ENCODE measurements at places on chromosomes 7 and 10.

- peak; percentile 35 for DNase-seq
Measured at GRCh38 chr7:100493476-100494264, 9.9 kb downstream of the NYAP1 start.

DNA sequence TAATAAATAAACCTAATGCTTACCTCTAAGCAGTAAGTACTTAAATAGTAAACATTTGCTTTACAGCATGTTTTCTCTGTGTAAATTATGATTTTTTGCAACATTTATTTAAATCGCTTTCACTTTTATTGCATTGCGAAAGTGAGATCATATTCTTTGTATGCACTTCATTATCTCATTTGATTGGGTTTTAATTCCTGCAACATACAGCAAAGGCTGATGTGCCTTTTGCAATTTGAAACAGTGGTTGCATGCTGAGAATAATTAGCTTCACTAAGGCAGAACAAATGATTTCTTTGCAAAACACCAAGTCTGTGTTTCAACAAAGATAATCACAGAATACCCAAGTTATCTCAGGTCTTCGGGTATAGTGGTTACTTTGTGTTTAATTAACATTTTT is 16.3 kb upstream of the THSD7A start:
- DNase-seq: no peak

- DNase-seq: no peak
Measured at GRCh38 chr10:43912469-43912868, 263.8 kb upstream of the ZNF32 start.

- no peak for DNase-seq
Measured at GRCh38 chr7:131057015-131057793, 270.5 kb upstream of the MKLN1 start.

DNA sequence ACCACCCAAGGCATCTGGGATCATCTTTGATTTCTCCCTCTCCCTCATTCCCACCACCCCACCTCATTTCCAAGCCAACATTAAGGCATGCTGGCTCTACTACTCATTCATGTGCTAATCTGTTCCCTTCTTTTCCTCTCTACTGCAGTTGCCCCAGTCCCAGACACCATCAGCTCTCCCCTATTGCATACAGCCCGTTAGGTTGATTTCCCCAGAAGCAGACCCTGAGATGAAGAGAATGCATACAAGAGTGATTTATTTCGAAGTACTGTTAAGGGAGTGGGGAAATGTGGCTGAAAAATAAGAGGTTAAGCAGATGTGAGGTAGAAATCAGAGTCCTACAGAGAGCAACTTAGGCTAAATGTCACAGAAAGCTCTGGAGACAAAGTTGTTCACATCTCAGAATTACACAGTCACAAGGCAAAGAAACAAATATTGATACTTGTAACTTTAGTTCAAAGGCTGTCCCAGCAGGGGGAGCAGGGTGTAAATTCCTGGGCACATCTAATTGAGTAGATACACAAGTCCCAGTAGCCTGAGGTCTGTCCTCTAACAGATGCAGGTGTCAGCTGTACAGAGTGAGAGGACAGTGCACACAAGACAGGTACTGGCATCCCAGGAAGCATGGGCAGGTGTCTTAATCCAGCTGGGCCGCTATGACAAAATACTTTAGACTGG is 20.9 kb downstream of the AKR1D1 start:
- DNase-seq: no peak

DNA sequence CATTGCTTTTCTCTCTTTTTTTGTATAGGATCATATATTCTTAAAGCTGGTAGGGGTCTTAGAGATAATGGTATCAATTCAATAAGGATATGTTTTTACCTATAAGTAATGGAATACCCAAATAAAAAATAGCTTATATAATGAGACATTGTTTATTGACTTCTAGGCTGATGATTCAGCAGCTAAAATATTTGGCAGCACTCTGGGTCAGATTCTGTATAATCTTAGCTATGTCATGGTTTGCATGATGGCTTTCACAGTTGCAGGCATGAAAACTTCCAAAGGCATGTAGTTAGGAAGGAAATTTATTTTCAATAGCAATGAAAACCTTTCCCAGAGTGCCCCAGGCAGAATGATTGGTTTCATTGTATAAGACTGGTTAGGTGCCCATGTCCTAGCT is 32.1 kb upstream of the A1CF start:
- no peak for DNase-seq

- no peak for DNase-seq
Measured at GRCh38 chr7:141359740-141360415, 191.3 kb upstream of the AGK start.

- no peak for DNase-seq
Measured at GRCh38 chr10:88194041-88194887, 330.8 kb downstream of the PTEN start.

GRCh38 chr7:134850066-134850465 is 70.6 kb downstream of the CALD1 start:
- no peak for DNase-seq

GRCh38 chr7:43092819-43093218 is 19.6 kb upstream of the HECW1 start:
- DNase-seq: no peak

GRCh38 chr10:34719328-34719727 is 95.8 kb downstream of the PARD3 start:
- no peak for DNase-seq

DNA sequence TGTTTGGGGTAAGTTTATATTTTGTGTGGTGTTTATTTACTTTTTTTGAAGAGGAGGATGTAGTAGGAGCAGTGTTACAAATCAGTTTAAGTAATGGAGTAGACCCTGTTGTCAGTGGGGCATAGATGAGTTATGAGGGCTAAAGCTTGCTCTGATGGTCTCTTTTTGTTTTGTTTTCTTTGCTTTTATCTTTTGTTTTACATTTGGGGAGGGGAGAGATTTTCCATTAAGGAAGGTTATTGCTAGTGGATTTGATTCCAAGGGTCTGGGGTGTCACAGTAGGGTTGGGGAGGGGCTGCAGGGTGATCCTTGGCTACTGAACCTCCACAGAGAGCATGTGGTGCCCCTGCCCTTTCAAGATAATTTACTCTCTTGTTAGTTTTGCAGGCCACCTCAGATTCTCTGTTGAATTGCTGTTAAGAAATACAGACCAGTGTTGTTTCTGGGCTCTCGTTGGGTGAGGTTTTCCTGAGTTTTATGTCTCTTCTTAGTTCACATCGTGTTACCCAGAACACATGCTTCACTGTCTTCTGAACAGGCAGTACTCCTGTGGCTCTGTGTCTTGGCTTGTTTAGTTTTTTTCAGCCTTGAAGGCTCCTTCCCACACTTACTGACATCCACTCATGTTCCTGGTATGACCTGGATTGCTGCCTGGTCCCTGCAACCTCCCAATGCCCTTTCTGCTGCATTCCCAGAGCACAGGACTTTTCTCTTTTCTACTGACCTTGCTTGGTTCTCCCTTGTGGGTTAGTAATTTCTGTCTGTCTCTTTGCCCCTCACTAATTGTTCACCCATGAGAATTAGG is 4.2 kb downstream of the KIFBP start:
- DNase-seq: no peak

- no peak for DNase-seq
Measured at GRCh38 chr10:2812631-2813030, 254.7 kb upstream of the PFKP start.

DNA sequence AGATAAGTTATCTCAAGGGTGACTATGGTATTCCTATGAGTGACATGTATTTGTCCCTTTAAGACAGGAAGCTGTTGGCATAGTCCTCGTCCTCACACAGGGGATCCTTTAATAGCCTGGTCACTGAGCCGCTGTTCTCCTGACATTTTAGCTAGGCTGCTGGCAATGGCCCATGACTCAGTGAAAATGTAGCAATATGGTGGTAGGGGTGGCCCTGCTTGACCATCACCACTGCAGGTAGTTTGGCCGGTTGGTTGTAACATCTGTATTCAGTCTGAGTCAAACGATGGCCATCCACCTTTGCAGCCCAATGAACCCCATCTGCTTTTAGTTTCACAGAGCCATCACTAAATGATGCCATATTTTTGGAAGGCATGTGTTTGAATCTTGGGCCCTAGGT is 110.1 kb upstream of the RAB18 start:
- no peak for DNase-seq

DNA sequence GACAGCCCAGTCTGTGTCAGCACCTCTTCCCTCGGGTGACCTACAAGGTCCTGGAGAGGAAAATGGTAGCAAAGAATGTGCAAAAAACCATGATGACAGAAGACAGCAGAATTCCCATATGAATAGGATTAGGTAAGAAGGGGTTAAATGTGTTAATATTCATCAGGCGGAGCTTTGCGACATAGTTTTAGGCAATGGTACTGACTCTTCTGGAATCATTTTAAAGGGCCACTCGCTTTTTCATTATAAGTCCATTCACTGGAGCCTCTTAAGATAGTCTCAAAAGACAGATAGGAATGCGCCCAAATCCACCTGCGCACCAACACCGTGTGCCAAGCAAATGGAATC is 38.2 kb downstream of the DLG5 start:
- no peak for DNase-seq

- DNase-seq: no peak
Measured at GRCh38 chr7:108584211-108584610, 14.5 kb downstream of the DNAJB9 start.

DNA sequence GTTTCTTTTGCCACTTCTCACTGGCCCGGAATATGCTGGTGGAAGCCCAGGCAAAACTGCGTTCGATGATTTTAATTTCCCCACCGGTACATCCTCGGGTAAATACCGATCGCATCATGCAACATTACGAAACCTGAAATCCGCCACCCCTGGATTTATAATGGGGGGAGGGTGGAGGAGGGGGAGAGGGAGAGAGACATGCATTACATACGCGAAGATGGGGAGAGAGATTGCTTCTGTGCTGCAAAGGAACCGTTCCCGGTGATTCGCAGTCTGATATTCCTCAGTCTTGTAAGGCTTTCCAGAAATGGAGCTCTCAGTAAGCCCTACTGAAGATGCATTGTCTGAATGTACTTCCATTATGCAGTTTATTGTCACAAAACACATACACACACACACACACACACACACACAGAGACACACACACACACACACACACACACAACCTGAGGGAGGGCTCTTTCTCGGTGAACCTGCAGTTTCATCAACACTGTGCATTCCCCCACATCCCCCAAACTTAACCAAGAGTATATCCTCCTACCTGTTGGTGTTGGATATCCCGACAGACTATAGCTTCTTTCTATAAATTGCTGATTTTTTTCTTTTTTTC is 741 bp downstream of the GPR85 start:
- peak; percentile 4 for DNase-seq

- no peak for DNase-seq
Measured at GRCh38 chr10:75018686-75019307, 92.7 kb upstream of the SAMD8 start.

DNA sequence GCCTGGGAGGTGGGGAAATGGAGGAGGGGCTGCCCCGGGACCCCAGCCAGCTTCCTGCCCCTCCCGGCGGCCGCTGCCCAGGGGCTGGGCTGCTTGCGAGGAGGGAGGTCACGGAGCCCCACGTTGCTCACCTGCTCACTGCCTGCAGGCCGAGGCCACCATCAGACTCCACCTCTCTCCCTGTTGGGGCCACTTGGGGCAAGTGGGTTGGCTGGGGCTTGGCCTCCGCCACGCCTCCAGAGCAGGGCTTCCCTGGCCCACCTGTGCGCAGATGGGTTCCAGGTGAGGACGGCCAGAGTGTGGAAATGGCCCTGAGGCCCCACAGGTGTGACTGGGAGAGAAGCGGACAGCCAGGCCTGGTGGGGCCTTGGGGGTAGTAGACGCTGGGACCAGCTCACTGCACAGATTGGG is 82.8 kb upstream of the DIP2C start:
- DNase-seq: no peak

DNA sequence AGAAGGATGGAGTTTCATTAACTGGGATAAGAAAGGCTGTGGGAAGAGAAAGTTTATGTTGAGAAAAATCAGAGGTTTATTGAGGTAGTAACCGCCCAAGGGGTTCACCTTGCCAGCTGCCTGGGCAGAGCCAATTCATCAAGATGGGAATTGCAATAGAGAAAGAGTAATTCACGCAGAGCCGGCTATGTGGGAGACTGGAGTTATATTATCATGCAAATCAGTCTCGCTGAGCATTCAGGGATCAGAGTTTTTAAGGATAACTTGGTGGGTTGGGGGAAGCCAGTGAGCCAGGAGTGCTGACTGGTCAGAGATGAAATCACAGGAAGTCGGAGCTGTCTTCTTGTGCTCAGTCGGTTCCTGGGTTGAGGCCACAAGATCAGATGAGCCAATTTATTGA is 70.6 kb downstream of the MALRD1 start:
- DNase-seq: no peak

- DNase-seq: no peak
Measured at GRCh38 chr7:6510476-6511133, 40.7 kb downstream of the GRID2IP start.

- no peak for DNase-seq
Measured at GRCh38 chr10:112390125-112390703, 16.3 kb downstream of the ACSL5 start.

- no peak for DNase-seq
Measured at GRCh38 chr7:105768898-105769507, 107.4 kb downstream of the ATXN7L1 start.

DNA sequence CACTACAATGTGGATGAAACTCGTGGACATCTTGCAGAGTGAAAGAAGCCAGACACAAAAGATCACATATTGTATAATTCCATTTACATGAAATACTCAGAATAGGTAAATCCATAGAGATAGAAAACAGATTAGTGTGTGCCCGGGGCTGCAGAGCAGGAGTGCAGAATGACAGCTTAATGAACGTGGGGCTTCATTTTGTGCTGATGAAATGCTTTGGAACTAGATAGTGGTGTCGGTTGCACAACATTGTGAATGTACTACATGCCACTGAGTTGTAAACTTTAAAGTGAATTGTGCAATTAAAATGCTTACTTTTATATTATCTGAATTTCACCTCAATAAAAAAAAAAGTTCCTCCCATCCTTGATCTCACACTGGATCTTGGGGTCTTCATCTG is 31.8 kb upstream of the CARD11 start:
- DNase-seq: no peak

- DNase-seq: no peak
Measured at GRCh38 chr10:112815269-112816032, 134.6 kb upstream of the TCF7L2 start.
